NCI-H1092 (cell line): ENCODE measurements at places on chromosomes 11 and 22.

DNA sequence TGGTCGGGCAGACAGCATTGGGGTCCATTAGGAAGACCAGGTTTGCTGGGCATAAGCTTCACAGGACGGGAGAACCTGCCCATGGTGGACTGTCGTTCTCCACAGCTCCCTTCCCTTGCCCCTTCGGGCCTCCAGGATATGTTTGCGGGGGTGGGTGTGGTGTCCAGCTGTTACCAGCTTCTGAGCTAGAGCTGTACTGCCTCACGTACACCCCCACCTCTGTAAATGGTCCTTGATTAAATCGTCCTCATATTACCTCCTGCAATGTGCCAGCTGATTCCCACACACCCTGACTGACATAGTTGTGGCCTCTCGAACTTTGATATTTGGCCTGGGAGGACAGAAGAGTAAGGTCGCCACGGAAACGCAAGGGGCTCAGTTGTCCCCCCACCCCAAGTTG lies 16.2 kb upstream of the BCR start:
- no peak for DNase-seq

DNA sequence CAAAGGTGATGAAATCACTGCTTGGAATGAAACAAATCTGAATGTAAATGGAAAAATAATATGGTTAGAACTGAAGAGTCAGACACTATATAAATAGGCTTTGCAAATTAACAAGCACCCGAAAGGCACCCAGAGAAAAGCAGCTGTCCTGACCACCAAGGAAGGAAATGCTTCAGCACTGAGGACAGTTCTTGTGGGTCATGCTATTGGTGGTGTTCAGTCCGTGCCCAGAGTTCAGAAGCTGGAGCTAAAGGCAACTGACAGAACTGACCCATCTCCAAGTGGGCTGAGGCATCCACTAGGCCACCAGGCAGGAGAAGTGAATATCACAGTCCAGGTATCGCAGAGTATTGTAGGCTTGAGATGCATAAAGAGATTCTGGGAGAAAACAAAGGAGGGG lies 208.9 kb downstream of the OPCML start:
- DNase-seq, result no peak

GRCh38 chr22:25802018-25802417 lies 60.0 kb downstream of the MYO18B start:
- DNase-seq, result no peak

DNA sequence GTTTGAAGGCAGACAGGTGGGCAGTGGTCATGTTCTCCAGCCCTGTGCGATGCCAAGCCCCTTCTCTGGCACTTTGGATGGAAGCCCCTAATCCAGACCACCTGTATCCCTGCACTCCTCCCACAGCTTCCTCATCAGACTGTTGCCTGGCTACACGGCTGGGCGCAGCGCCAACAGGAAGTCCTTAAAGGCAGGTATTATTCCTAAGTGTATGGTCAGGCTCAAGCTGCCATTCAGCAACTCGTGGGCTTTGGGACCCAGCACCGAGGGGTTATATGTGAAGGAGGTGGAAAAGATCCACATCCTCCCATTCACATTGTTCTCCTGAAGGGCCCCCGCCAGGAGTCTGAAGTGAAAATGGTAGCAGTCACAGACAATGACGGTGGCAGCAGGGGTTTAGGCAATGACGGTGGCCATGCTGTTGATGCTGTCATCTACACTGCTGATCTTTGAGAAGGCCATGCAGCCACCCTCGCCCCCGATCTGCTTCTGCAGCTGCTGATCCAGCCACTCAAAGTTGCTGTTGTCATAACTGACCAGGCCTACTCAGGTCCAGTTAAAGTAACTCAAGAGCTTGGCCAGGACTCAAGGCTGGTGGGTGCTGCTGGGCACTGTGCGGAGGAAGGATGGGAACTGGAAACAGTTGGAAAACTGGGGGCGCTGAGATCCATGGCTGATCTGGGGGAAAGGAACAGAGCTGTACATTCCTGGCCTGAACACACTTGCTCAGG lies 27.7 kb downstream of the OR6Q1 start:
- DNase-seq, result peak; percentile 97

- no peak for DNase-seq
Measured at GRCh38 chr11:63699896-63700295, 18.6 kb downstream of the RTN3 start.

DNA sequence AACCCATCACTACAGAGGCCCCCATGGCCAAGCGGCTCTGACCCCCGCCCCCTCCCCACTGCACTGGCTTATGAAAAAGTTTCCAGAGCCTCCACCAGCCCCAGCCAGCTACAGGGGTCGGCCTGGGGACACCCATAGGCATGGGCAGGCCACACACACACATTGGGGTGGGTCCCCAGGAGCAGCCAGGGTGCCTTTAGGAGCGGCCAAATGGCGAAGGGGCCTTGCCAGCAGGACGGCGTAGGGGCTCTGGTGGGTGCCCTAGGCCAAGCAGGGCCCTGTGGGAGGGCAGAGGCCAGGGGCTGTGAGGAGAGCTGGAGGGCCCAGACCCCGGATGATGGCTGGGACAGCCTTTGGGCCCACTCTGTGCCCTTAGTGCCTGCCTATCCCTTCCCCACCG lies 10.1 kb downstream of the TSSC4 start:
- DNase-seq, result no peak

DNA sequence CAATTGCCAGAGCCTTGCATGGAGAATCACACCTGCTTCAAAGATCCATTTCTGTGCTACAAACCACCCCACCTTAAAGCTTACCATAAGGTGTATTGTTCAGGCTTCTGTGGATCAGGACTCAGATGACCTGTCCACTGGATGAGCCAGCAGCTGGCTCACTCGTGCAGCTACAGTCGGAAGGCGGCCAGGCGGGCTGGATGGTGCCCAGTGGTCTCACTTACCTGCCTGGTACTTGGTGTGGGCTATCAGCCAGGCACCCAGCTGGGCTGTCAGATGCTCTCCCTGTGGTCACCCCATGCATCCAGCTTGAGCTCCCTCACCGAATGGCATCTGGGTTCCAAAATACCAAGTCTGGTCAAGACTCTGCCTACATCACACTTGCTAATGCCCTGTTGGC lies 10.9 kb upstream of the APOBEC3B start:
- no peak for DNase-seq

DNA sequence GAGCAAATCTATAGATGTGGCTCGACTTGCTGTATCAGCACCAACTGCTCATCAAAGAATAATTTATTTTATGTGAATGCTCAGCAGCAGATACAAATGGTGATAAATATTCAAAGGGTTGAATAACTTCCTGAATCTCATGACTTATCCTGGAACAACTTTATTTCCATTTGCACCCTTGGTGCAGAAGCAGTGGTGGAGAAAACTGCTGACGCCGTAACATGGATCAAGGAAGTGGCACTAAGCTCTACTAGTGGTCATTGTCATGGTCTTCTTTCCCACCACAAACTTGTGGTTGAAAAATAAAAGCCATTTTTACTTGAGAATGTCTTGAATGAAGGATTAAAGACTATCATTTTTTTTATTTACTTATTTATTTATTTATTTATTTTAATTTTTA lies 14.6 kb downstream of the MARK2 start:
- no peak for DNase-seq

GRCh38 chr11:17599460-17599925 lies 52.4 kb downstream of the OTOG start:
- no peak for DNase-seq

GRCh38 chr11:2769409-2770095 lies 69.8 kb upstream of the KCNQ1OT1 start:
- DNase-seq, result no peak

DNA sequence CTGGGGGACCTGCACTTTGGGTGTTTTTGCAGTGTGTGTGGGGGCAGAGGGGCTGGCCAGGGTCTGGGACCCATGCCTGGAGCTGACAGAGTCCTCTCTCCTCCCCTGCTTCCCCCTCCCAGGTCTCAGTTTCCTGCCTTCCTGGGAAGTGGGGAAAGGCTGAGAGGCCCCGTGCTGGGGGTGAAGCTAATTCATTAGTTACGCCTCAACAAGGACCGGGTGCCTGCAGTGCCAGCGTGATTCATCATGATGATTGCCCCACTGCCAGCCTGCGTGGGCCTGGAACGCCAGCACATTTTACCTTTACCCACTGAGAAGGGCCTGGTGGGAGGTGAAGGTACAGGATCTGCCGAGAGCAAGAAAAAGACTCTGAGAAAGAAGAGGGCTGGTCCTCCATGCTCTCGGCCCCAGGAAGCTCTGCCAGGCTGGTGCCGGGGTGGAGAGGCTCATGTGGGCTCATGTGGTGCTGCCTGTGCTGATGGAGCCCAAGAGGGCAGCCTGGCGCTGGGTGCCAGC lies 2.9 kb upstream of the LRRC10B start:
- no peak for DNase-seq

DNA sequence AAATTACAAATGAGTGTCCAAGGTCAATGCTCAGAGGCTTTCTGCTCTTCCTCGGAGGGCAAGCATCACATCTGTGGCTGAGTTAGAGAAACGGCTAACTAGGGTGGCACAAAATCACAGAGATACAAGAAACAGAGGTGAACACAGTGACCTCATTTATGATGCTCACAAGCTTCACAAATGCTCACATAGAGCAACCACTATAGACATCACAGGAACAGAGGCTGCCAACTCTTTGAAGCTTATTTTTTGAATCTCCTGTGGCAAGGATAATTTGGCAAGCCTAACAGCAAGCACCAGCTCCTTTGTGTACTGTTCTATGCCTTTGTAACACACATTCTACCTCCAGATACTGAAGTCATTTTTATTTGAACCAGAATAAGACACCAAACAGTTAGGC lies 416.5 kb upstream of the DDI1 start:
- peak; percentile 13 for DNase-seq

GRCh38 chr11:128549256-128549944 lies 38.0 kb downstream of the ETS1 start:
- DNase-seq, result no peak

DNA sequence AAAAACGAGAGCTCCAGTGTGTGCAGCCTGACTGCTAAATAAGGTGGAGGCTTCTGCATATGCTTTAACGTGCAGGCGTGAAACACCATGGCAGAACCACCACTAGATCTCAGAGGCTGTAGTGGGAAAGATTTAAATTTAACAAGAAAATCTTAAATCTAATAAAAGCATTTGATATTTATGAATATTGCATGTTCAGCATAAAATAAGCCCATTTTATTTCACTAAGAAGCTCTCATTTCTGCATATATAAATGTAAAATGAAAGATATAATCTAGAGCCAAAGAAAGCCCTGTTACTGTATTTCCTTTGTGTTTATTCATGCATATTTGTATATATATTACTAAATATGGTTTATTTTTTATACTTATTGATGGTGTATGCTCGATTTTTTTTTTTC lies 188.3 kb downstream of the DDX10 start:
- no peak for DNase-seq

DNA sequence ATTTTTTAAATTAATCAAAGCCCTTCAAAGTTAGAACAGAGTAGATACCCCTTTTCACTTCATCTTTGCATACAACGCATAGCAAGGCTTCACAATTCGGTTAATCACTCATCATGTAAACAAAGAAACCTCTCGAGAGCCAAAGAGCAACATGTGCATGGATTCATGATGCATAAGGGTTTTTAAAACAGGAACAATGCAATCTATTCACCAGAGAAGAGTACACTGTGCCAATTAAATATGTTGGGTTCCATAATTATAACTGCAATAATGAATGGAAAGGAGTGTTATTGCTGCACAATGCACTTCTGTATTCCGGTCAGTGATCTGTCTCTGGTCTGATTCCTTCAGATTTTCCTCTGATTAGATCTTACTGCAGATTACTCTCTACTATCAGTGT lies 45.3 kb downstream of the CADM1 start:
- no peak for DNase-seq

DNA sequence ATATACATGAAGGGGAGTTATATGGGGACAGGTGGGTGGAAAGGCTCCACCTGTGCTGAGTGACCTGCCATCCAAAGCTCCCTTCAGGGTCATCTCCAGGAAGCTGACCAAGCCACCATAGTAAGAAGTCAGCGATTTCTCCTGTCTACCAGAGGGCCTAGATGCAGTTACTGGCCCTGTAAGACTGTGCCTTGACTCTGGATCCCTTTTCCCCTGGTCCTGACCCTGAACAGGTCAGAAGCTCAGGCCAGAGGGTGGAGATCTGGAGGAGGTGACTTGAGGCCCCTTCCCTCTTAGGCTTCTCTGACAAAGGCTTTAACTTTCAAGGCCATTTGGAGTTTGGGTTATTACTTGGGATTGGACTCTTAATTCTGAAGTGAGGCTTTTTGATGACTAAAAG lies 69.7 kb downstream of the GDPD4 start:
- DNase-seq, result no peak
